NCI-H2081 (cell line): ENCODE measurements at places on chromosomes 5 and 9.
A peak's percentile ranks its signal among the peaks of the same experiment; 100 is the strongest.

DNA sequence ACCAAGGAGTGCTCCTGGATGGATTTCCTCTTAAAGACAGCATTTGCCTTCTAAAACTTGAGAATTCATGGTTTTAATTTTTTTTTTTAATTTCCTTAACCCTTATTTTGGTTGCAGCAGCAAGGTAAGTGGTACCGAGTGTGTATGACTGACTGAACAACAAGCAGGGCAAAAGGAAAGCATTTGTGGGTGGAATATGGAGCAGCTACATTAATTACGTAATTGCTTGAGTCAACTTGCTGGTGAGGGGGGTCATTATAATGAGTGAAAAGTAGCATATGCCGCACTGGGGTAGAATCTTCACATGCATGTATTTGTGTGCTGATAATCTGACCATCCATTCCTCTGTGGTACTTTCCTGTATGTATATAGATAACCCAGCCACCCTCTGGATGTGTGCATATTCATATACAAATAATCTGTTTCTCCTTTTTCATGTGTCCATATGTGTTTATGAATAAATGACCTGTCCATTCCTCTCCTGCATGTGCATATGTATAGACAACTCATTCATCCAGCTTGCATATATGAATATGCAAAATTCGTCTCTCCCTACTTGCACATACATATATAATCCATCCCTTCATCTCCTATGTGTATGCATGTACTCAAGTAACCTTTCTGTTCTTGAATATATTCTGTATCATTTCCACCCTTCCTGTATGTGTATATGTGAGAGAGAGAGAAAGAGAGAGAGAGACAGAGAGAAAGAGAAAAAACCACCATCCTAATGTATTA is 147.5 kb upstream of the RUSC2 start:
- DNase-seq: no peak

GRCh38 chr9:106376689-106377088 is 486.3 kb upstream of the ZNF462 start:
- DNase-seq: no peak

DNA sequence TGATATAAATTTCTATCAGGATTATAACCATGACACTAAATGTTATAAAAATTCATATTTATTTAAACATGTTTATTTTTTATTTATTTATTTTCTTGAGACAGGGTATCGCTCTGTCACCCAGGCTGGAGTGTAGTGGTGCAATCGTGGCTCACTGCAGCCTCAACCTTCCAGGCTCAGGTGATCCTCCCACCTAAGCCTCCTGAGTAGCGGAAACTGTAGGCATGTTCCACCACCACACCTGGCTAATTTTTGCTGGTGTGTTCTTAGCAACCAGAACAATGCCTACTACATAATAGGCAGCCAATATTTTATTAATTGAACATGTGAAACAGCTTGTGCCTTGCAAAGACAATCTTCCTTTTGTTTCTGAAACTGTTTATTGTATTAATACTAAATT is 6.5 kb upstream of the PTBP3 start:
- no peak for DNase-seq

DNA sequence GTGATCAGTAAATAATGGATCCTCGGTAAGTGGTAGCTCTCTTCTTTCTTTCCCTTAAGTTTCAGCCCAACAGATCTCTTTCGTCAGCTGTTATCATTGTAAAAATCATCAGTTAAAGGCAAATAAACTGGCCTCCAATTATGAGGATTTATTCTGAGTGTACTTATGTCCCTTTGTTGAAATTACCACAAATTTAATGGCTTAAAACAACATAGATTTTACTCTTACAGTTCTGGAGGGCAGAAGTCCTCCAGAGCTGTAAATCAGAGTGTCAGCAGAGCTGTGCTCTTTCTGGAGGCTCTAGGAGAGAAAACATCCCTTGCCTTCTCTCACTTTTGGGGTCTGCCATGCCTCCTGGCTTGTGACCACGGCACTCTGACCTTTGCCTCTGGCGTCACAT is 104.6 kb downstream of the INSYN2B start:
- DNase-seq: no peak

GRCh38 chr5:118015511-118015910 is 972.8 kb downstream of the DTWD2 start:
- DNase-seq: no peak

DNA sequence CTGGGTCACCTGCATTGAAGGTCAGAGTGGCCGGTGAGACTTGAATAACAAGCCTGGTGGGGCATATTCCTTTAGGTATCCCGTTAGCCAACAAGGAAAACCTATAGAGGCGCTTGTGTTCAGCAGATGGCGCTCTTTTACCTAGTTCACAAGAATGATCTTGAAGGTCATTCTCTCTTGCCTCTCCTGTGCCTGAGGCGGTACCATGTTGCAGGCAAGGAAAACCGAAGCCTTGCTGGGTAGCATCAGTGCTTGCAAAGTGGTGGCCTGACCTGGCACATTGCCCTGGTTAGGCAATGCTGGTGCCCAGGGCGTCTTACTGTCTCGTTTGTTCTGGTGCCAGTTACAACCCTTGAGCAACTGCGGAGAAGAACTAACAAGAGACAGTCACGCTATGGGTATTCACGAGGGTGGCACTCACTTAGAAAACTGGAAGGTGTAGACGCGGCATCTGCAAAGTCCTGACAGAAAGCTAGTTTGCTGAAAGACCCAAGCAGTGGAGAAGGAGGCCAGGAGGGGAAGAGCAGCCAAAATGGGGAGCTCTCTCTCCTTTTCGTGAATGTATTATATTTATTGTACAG is 56.7 kb downstream of the AOPEP start:
- DNase-seq: peak; percentile 85

DNA sequence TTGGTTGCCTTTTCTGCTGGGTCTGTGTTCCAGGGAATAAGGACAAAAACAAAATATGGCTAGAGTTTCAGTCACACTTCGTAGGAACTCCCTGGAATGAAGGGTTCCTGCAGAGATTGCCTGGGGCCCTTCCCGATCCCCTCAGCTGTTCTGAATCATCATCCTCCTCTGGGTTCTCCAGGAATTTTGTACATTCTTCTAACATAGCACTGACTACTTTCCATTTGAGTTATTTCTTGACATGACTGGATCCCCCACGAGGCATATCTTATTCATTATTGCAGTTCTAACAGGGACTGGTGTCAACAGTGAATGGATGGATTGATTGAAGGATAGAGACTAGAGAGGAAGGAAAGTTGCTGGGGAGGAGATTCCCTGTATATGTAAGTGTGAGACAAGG is 49.2 kb upstream of the TNC start:
- DNase-seq: no peak

- DNase-seq: no peak
Observed at GRCh38 chr5:14901462-14902051, 30.0 kb upstream of the ANKH start.

DNA sequence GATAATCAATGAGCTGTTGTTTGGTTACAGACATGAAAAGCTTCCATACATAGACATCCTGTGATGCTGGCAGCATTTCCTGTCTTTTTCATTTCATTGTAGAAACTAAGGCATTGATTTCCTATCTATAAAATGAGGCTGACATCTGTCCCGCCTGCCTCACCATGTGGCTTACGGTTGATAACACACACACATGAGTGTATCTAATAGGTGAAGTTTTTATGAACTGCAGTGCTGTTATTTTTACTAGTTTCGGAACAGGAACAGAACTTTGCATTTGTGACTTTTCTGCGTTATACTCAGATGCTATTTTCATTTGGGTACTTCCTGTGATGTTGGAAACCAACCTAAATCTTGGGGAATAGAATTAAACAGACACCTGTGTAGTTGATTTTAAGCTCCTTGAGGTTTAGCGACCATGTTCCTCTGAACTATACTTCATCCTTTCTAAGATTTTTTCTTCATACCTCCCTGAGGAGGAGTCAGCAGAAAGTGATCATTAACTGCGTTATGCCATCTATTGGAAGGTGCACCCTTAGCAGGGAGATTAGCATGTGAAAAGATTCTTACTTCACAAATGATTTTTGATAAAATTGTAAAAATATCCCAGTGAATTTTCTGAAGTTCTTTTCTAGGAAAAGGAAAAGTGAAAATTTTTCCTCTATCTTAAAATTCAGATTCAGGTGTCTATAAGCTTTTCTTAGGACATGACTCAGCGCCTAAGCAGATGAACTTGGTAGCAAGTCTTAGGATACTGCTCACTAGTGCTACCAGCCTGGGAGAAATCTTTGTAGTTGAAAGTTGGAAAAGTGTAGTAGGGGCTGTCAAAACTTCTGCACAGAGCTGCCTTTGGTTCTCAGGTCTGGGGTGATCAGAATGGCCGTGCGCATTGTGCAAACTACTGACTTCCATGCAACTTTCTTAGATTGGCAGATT is 134.5 kb downstream of the TRIO start:
- no peak for DNase-seq

DNA sequence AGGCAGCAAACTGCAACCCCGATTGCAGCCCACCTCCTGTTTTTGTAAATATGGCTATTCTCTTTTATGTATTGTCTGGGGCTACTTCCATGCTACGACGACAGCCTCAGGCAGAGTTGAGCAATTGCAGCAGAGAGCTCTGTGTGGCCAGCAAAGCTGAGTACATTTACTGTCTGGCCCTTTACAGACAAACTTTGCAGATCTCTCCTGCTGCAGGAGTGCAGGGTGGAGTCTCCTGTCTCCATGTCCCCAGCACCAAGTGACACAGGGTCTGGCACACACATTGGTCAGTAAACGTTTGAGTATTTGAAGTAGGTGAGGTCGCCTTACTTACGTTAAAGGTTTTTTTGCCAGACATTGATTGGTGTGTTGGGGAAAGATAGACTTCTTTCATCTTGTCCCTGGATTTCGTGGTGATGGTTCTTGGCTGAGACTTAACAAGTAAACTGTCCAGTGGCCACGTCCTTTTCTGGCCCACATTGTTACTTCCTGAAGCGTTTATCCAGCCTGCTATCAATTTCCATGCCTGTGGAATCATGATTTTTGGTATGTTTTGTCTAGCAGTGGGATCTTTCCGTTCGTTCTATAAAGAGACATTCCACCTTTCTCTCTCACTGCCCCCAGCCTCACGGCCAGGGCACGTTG is 27.2 kb downstream of the PRRC2B start:
- DNase-seq: no peak

- DNase-seq: no peak
Observed at GRCh38 chr9:96617439-96618185, 2.0 kb downstream of the CDC14B start.

- DNase-seq: no peak
Observed at GRCh38 chr9:74573640-74574191, 76.6 kb downstream of the RORB start.

- DNase-seq: no peak
Observed at GRCh38 chr5:126561908-126562307, 33.1 kb downstream of the ALDH7A1 start.

DNA sequence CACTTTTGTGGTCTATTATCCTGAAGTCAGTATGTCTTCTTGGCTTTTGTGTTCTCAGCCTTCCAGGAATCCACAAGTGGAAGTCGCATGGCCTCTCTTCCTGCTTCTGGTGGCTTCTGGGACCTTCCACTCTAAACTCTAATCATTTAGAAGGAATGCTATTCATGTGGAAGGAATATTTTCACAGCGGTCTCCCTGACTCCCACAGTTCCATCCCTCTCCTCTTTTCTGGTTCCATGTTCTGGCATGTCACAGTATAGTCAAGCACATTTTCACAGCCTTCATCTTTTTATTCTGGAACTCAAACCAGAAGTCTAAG is 7.3 kb upstream of the RAI14 start:
- no peak for DNase-seq

- DNase-seq: no peak
Observed at GRCh38 chr9:69254223-69254622, 70.8 kb upstream of the ENTREP1 start.

DNA sequence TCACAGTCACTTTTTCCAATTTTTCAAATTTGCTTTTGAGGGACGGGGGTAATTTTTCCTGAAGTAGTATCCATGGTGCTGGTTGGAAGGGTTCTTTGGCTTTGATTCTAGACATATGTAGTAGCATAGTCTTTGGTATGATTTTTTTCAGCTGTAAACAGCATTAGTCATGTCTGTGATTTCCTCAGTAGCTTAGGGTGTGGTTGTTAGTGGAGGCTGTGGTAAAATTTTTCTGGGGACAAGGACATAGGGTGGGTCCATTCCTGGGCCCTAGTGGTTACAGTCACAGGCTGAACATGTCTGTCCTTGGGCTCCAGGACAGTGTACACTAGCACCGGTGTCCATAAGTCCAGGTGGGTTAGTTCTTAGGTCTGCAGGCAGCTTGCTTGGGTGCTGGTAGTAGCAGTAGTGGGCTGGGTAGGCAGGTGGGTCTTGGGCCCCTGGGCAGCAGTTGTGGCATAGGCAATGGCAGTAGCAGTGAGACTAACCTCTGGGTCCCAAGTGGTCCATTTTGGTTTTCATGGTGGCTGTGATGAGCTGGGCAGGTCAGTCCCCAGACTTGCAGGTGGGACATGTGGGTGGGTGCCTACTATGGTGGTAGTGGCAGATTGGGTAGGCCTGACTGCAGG is 100.0 kb upstream of the CXCL14 start:
- no peak for DNase-seq

DNA sequence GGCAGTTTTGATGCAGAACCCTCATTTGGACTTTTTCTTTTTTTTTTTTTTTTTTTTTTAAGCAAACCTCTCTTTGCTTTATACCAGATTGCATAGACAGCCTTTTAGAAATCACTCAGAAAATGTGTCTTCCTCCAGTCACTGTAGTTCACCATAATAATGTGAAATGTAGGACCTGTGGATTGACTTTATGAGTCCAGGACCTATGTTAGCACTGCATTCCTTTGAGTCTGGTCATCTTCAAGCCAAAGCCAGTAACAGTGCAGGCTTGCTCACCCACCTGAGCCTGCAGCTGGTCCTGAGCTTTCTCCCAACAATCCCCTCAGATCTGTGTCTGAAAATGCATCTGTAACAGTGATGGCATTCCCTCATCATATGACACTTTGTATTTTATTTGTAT is 110.7 kb upstream of the NFIL3 start:
- DNase-seq: no peak

- DNase-seq: no peak
Observed at GRCh38 chr9:82590845-82591244, 472.1 kb downstream of the RASEF start.

- no peak for DNase-seq
Observed at GRCh38 chr9:33791117-33791516, 4.2 kb upstream of the PRSS3 start.

DNA sequence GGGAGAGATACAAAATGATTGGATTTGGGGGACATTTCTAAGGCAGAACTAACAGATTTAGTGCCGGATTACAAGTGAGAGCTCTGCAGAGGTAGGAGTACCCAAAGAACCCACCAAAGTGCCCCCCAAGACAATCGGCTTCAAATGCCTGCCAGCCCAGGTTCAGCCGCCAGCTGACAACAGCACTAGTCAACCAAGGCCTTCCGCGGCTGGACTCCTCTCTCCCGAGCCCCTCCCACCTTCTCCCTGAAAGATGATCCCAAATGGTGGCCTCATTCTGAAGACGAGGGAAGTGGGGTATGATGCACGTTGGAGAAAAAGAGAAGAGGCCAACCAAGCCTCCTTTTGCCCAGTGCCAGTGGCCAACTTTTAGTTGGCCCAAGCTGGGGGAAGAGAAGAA is 210.4 kb upstream of the SLC30A5 start:
- DNase-seq: no peak
